Omental fat pad (tissue), 4 donors: ENCODE measurements at places on chromosomes 2 and 18. TPM values are rescaled to one million over a fixed set of nuclear protein-coding genes. Genes with fewer than 3 reads are reported as not detected.

DNA sequence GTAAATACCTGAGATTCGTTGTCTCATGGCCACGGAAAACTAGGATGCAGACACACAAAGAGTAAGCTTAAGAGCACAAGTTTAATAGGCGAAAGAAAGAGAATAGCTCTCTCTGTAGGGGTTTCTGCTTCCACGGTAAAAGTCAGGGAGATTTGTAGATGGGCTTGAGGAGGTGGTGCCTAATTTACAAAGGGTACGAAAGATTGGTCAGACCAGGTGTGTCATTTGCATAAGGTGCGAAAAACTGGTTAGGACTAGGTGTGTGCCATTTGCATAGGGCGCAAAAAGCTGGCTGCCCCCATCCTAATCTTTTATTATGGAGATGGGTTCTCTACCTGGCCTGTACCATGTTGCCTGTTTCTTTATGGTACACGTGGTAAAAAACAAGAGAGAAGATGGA lies 170.5 kb upstream of the DOK6 start:
- DNase-seq: no peak

GRCh38 chr2:135638825-135639224 lies 102.8 kb upstream of the UBXN4 start:
- DNase-seq: no peak

DNA sequence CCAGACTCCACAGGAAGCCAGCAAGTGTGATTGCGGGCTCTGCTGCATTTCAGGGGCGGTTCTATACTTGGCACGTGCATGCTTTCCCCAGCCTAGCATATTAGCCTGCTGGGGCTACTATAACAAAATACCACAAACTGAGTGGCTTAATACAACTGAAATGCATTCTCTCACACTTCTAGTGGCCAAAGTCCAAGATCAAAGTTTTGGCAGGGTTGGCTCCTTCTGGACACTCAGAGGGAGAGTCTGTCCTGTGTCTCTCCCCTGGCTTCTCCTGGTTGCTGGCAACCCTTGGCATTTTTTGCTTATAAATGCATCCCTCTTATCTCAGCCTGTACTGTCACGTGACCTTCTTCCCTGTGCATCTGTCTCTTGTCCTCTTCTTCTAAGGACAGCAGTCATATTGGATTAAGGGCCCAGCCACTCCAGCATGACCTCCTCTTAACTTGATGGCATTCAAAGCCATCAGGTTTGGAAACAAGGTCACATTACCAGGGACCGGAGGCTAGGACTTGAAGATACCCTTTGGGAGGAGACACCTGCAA lies 138.7 kb downstream of the RNF152 start:
- no peak for DNase-seq

The GREB1L gene
- total RNA-seq: 21.0 TPM

GRCh38 chr2:66461664-66462500 lies 27.0 kb downstream of the MEIS1 start:
- DNase-seq: no peak

DNA sequence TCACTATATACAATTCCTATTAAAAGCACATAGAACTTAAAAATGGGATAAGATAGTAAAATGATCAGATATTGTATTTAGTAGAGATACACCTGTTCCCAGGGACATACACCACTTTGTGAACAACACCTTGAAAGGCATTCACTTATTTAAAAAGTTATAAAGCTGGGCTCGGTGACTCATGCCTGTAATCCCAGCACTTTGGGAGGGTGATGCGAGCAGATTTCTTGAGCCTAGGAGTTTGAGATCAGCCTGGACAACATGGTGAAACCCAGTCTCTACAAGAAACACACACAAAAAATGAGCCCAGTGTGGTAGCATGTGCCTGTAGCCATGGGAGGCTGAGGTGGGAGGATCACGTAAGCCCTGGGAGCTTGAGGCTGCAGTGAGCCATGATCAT lies 90.9 kb downstream of the RAPGEF4 start:
- DNase-seq: no peak

- no peak for DNase-seq
Measured at GRCh38 chr2:178241844-178242551, 47.7 kb downstream of the OSBPL6 start.

DNA sequence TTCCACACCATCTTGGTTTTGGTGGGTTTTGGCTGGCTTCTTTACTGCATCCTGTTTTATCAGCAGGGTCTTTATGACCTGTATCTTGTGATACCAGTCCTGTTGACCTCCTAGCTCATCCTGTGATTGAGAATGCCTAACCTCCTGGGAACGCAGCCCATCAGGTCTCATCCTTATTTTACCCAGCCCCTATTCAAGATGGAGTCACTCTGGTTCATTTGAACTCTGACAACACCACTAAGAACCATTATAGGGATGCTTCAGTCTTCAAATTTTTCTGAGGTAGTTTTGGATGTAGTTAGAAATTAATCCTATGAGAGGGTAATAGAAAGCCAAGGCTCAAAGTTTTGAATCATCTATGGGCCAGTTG lies 287.8 kb upstream of the SLC39A10 start:
- no peak for DNase-seq

GRCh38 chr2:8522687-8523086 lies 159.2 kb upstream of the ID2 start:
- DNase-seq: no peak

- no peak for DNase-seq
Measured at GRCh38 chr2:218745559-218746469, 35.2 kb downstream of the TTLL4 start.

DNA sequence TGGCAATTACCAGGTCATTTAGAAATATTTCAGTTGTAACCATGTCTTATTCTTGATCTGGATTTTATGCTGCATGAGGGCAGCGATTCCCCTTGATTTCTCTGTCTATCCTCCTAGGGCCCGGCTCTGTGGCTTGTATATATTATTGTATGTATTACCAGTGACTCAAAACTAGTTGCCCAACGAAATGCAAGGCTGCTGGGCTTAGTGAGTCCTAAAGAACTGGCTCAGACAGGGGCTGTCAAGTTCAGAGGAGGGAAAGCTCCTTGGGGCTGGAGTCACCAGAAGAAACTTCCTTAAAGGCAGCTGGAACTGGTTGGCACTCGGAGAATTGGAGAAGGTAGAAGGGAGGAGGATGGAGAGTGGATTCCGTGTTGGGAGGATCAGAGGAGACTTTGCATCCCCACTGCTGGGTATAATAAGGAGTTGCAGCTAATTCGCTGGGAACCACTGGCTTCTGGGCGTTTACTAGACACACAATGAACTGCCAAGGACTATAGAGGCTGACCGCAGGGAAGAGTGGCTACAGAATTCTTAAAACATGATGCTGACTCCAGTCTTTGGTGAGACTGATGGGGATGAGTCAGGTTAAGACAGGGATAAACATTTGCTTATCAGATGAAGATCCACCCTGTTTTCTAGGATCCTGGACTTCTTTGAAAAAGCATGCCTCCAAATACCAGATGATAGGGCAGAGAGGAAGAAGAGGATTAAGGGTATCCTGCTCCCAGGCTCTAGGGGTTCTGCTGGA lies 104.3 kb downstream of the PRKCE start:
- DNase-seq: no peak

DNA sequence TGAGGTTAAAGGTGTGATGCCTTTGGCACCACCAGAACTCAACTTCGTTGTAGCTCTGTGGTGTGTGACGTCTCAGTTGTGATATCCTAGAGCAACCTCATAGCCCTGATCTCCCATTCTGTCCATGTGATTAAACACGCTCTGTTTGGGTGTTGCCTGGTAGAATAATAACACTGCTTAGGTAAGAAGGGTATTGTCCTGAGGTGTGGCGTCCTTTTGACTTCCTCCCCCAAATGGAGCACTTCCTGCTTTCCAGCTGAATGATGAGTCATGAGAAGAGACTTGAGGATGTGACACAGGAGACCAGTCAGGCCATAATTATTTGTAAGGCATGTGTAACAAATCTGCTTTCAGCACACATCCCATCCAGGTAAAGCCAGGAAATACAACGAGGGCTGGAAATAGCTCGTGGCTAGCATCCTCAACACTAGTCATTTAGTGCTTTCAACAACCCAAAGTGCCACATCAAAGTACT lies 100.7 kb downstream of the RAPGEF4 start:
- no peak for DNase-seq

GRCh38 chr2:48927355-48927754 lies 171.8 kb upstream of the LHCGR start:
- no peak for DNase-seq

- no peak for DNase-seq
Measured at GRCh38 chr2:196288006-196288538, 116.7 kb upstream of the STK17B start.

The TWSG1 gene
- 21.0 TPM for total RNA-seq
